ENCODE measurements at places on chromosomes 12 and 14.

- no peak for DNase-seq
These were observed 114.0 kb downstream of the PLXNC1 start for GRCh38 chr12:94262228-94263010.

DNA sequence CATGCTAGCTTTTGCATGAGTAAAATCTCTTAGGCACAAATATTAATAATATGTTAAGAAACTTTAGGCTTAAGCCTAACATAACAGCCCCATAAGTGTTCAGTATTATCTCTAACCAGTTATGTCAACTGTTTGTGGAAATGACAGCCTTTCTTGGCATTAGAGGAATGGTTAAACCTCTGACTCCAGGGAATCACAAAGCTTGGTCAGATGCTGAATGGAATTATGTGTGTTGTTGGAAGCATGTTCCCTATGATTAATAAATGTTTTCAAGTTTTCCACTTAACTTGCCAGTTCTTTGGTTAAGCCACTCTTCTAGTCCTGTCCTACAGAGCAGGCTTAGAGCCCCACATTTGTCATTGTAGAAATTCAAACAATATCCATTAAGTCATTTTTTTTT is 17.0 kb downstream of the PSEN1 start:
- no peak for DNase-seq

GRCh38 chr14:94367347-94368242 is 20.8 kb downstream of the SERPINA1 start:
- no peak for DNase-seq

GRCh38 chr12:21428241-21428640 is 9.2 kb upstream of the PYROXD1 start:
- DNase-seq = no peak

DNA sequence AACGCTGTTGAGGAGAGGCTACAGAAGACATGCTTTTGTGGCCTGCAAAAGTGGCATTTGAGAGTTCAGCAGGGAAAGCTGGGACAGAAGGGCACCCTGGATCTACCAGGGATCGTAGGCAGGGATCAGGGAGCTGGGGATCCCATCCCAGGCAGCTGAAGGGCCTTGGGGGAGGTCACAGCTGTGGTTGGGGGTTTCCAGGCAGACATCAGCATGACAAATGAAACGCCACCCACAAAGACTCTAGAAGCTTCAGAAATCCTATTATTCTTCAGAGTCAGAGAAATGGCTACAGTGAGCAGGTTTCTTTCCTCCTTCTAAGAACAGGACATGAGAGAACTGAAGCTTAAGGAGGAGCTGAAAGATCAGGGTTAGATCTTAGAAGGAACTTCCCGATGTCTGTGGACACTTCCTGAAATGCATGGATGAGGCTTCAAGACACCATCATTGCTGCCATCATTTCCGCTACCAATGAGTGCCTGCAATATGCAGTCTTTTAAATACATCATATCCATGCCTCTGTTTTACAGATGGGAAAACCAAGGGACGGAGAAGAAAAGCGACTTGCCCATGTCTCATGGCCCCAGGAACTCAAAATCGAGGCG is 104.3 kb downstream of the RBM19 start:
- DNase-seq = no peak

DNA sequence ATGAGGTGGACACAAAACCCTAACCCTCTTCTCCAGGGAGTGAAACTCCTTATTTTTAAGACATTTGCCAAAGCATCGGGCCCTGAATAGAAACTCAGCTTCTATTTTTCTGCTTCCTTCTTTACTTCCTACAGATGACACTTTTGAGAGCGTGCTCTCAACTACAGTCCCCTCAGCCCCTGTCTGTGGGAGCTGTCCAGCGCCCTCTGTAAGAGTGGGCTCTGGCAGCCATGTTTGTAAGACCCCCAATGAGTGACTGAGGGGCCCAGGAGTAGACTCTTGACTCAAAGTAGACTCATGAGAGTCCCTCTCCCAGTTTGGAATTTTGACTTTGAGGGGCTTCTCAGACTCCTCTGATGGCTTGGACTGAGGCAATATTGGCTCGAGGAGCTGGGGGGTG is 25.5 kb upstream of the BATF start:
- no peak for DNase-seq

DNA sequence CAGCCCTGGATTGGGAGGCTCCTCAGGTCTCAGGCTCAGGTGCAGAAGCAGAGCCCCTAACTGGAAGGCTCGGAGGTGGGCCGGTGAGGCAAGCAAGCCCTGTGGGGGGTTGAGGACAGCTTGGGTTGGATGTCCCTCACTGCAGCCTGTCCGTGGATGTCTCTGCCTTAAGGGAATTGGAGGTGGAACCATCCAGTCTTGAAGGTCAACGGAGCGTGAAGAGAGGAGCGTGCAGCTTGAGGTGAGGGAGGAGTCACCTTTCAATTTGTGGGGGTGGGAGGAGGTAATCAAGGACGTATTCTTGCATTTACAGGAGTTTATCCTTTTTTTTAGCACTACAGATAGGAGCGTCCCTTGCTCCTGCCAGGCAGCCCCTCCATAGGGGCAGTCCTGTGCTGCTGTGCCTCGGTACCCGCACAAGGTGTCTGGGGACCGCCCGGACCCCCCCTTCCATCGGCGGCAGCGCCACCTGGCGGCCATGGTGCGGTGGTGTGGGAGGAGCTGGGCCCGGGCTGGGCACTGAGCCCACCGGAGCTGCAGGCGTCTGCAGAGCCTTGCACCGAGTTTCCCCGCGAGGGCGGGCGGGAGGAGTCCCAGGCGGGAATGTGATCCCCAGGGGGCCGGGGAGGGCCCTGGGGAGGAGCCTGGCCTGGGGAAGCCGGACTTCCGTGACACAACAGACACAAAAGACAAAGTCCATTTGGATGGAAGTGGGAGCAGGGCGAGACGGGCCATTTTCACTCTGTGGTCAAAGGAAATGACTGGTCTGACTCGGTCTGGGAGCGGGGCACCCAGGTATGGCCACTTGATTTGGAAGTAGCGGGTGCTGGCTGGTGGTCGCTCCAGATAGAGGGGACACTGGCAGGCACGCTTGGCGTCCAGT is 864 bp downstream of the DNAJC22 start:
- peak; percentile 92 for DNase-seq

DNA sequence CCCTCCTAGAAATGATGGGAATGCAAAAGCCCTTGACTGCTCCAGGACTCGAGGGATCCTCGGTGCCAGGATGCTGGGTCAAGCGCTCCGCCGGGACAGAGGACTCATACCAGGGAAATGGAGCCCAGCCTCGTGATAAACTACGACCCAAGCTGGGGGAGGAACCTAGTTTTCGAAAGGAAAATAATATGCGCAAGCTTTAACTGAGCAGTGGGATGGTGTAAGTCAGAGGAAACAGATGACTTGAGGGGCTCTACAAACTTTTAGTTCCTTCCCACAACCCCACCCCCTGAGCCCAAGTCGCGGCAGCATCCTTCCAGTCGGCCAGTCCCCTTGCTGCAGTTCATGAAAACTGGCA is 654 bp upstream of the SUPT16H start:
- DNase-seq = no peak

- no peak for DNase-seq
These were observed 24.4 kb downstream of the DEGS2 start for GRCh38 chr14:100135073-100135472.

GRCh38 chr12:120229487-120230325 is 28.8 kb upstream of the RPLP0 start:
- DNase-seq = peak; percentile 68

- DNase-seq = no peak
These were observed 8.0 kb downstream of the PTPN21 start for GRCh38 chr14:88546621-88547385.

DNA sequence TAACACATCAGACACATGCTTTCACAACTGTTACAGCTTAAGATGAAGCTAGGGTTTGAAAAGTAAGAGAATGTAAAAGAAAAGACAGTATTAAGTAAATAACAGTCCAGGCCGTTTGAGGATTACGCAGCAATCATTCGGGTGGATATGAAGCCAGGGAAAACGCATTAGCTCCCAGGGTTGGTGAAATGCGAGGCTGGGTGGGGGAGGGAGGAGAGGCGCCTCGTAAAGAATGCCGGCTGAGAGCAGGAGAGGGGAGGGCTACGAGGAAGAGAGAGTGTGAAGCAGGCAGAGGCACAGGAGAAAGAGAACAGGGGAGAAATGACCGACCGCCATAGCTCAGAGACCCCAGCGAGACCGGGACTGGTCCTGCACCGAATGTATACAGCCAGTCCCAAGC is 73.0 kb downstream of the IQSEC3 start:
- no peak for DNase-seq

DNA sequence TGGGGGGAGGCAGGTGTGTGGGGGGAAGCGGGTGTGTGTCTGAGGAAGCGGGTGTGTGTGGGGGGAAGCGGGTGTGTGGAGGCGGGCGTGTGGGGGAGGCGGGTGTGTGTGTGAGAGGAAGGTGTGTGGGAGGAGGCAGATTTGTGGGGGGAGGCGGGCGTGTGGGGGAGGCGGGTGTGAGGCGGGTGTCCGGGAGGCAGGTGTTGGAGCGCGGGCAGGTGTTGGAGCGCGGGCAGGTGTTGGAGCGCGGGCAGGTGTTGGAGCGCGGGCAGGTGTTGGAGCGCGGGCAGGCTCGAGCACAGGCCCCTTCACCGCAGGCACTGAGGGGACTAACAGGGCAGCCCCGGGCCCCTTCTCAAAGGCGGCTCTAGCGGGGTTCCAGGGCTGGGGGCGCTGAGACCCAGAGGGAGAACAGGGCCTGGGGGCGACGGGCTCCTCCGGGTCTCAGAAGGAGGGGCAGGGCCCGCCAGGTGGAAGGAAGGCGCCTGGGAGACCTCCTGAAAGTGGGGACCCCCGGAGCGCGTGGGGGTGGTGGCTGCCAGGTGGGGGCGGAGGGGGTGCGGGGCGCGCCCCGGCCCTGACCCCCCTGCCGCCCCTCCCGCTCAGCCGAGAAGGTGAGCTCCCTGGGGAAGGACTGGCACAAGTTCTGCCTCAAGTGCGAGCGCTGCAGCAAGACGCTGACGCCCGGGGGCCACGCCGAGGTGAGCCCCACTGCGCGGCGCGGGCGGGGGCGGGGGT is 3.2 kb downstream of the CRIP2 start:
- no peak for DNase-seq

DNA sequence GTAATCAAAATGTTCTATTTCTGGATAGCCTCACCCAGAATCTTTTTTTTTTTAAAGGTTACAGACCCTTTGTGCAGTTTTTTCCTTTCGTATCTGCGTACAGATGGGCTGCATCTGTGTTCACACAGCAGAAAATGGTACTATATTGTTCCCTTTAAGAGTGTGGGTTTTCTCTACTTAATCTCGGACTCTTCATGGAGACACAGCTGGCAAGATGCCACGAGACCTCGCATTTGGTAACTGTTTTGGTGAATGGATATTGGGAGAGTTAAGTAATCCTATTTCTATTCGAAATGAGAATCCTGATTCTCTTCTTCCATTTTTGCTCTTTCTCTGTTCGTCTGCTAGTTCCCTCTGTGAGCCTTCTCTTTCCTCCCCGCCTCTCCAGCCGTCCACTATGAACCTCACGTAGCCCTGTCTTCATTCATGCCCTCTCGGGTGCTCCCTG is 85.7 kb downstream of the SAMD4A start:
- DNase-seq = no peak

- DNase-seq = no peak
These were observed 1.3 kb upstream of the CD27 start for GRCh38 chr12:6443361-6443983.

DNA sequence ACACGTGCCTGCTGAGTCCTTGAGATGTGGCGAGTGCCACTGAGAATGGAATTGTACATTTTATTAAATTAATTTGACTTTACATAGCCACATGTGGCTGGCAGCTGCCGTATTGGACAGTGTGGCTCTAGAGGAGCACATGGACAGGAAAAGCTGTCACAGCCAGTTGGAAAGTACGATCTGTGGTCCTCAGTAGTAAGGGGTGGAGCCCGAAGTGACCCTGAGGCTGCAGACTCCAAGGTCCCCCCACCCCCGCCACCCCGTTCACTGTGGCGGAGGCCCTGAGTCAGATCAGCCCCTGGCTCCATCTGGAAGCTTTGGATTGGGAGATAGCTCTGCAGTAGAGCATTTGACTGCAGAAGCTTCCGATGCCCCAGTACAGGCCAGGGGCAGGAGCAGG is 25.8 kb upstream of the BEGAIN start:
- no peak for DNase-seq

- DNase-seq = no peak
These were observed 46.4 kb upstream of the CNOT2 start for GRCh38 chr12:70196811-70197281.

DNA sequence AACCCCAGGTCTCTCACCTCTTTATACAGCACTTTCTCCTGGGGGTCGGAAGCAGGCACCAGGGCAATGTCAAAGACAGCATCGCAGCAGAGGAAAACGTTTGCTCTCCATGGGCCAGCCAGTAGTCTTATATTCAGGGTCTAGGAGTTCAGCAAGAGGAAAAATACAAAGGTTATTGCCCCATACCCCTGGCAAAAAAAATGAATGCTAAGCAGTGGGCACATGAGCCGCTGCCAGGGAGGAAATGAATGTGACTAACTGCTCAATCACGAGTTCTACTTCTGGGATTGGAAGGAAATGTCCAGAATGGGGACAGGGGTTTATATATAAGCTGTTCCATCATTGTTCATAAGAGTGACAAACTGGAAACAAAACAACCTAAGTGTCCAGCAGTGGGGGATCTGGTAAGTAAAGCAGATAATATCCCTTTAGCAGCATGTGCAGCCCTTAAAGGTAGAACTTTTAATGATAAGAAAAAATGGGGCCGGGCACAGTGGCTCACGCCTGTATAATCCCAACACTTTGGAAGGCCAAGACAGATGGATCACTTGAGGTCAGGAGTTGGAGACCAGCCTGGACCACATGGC is 53.8 kb downstream of the PHETA1 start:
- no peak for DNase-seq

- no peak for DNase-seq
These were observed 11.1 kb upstream of the SMAGP start for GRCh38 chr12:51281202-51281924.

GRCh38 chr12:6752167-6752920 is 597 bp downstream of the MLF2 start:
- DNase-seq = peak; percentile 68
